Gastroesophageal sphincter (tissue), 4 donors: ENCODE measurements at places on chromosomes 5 and 9.

- H3K4me1 ChIP-seq, result no peaks in the 10 kb centered on the region
- no peak overlapping the region for H3K27ac ChIP-seq
- no peaks in the 10 kb centered on the region for H3K36me3 ChIP-seq
- ATAC-seq, result no peak
Measured at GRCh38 chr5:32298059-32298415, 14.7 kb downstream of the MTMR12 start.

- ATAC-seq, result no peak
- no peaks in the 10 kb centered on the region for H3K4me1 ChIP-seq
Measured at GRCh38 chr9:134390537-134390936, 64.3 kb downstream of the RXRA start.

- H3K4me1 ChIP-seq, result no peaks in the 10 kb centered on the region
- no peaks in the 10 kb centered on the region for H3K27me3 ChIP-seq
- ATAC-seq, result no peak
- no peak overlapping the region for H3K4me3 ChIP-seq
- no peak overlapping the region for H3K27ac ChIP-seq
- H3K36me3 ChIP-seq, result no peaks in the 10 kb centered on the region
Measured at GRCh38 chr5:50501491-50502228, 60.6 kb upstream of the EMB start.

- H3K27me3 ChIP-seq, result no peaks in the 10 kb centered on the region
- no peak for ATAC-seq
- peaks cover 70% of the 10 kb centered on the region for H3K36me3 ChIP-seq
- H3K27ac ChIP-seq, result peak overlapping the region; percentile 89
Measured at GRCh38 chr5:147412561-147412960, 97.3 kb downstream of the DPYSL3 start.

DNA sequence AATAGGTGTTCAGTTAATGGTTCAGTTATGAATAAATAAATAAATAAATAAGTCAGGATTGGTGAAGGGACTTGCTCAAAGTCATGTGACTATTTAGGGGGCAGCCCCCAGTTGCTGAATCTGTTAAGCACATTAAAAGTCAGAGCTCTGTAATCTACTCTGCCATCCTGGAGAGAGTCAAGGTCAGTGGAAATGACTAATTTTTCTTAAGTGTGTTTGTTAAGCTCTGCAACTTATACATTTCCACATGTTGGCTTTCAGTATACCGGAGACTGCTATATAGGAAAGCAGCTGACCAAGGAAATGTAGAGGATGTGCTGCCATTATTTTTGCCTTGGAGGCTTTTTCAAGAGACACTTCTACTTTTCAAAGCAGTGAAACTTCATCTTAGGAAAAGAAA lies 57.9 kb downstream of the KIAA1958 start:
- ATAC-seq, result no peak
- H3K36me3 ChIP-seq, result no peaks in the 10 kb centered on the region
- H3K4me1 ChIP-seq, result no peaks in the 10 kb centered on the region
- H3K27me3 ChIP-seq, result no peaks in the 10 kb centered on the region
- H3K27ac ChIP-seq, result no peak overlapping the region

GRCh38 chr5:142842994-142843905 lies 73.1 kb downstream of the ARHGAP26 start:
- no peaks in the 10 kb centered on the region for H3K27me3 ChIP-seq
- no peak overlapping the region for H3K4me3 ChIP-seq
- H3K27ac ChIP-seq, result no peak overlapping the region
- ATAC-seq, result peak; percentile 21
- no peaks in the 10 kb centered on the region for H3K36me3 ChIP-seq

- no peak for ATAC-seq
- H3K36me3 ChIP-seq, result no peaks in the 10 kb centered on the region
- no peaks in the 10 kb centered on the region for H3K4me1 ChIP-seq
Measured at GRCh38 chr5:33120671-33121070, 320.1 kb upstream of the TARS1 start.

GRCh38 chr5:14727428-14727865 lies 62.9 kb downstream of the OTULIN start:
- H3K27me3 ChIP-seq, result no peaks in the 10 kb centered on the region
- peak; percentile 75 for ATAC-seq
- no peak overlapping the region for H3K4me3 ChIP-seq
- peaks cover 44% of the 10 kb centered on the region for H3K36me3 ChIP-seq
- peaks cover 16% of the 10 kb centered on the region for H3K4me1 ChIP-seq
- H3K27ac ChIP-seq, result no peak overlapping the region

- ATAC-seq, result no peak
- no peak overlapping the region for H3K27ac ChIP-seq
- H3K4me3 ChIP-seq, result no peak overlapping the region
Measured at GRCh38 chr5:69084903-69085302, 8.9 kb upstream of the SLC30A5 start.

DNA sequence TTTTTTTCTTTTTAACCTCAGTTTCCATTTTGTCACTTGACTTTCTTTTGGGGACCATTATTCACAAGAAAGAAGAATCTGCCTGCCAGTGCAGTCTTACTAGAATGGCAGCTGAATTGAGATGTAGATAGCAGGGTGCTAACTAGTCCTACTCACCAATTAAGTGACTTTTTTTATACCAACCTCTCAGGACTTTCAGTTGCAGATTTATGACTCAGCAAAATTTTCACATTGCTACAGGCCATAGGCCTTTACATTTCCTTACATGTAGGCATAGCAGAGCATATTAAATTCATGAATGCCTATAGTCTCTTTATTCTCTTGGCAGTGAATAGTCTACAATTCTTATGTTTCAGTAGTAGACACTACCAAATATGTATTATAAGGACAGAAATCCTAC lies 54.0 kb upstream of the FKTN start:
- H3K36me3 ChIP-seq, result no peaks in the 10 kb centered on the region
- no peak for ATAC-seq
- no peaks in the 10 kb centered on the region for H3K27me3 ChIP-seq
- no peak overlapping the region for H3K27ac ChIP-seq
- H3K4me3 ChIP-seq, result no peak overlapping the region
- no peaks in the 10 kb centered on the region for H3K4me1 ChIP-seq

- no peak overlapping the region for H3K27ac ChIP-seq
- H3K36me3 ChIP-seq, result no peaks in the 10 kb centered on the region
- no peak for ATAC-seq
- no peak overlapping the region for H3K4me3 ChIP-seq
Measured at GRCh38 chr5:21007781-21008180, 1019.8 kb upstream of the CDH18 start.

DNA sequence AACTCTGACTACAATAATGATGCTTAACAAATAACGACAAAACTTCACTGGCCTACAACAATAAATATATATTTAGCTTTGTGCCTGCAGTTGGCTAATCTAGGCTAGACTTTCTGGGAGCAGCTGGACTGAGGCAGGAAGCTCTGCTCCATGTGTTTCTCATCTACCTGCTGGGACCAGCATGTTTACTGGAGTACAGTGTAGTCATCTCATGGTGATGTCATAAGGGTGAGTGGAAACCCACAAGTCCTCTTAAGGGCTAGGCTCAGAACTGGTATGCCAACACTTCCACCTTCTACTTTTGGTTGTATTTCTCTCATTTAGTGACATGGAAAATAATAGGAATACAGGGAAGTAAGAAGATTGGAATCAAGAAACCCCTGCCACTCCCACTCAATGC lies 85.7 kb upstream of the NIPBL start:
- ATAC-seq, result no peak
- no peaks in the 10 kb centered on the region for H3K27me3 ChIP-seq
- no peaks in the 10 kb centered on the region for H3K4me1 ChIP-seq
- H3K4me3 ChIP-seq, result no peak overlapping the region
- no peaks in the 10 kb centered on the region for H3K36me3 ChIP-seq

- H3K36me3 ChIP-seq, result no peaks in the 10 kb centered on the region
- no peak overlapping the region for H3K4me3 ChIP-seq
- no peak for ATAC-seq
- no peaks in the 10 kb centered on the region for H3K27me3 ChIP-seq
Measured at GRCh38 chr5:167064198-167064776, 1227.2 kb upstream of the WWC1 start.

GRCh38 chr5:133228316-133228715 lies 176.5 kb downstream of the HSPA4 start:
- no peak overlapping the region for H3K27ac ChIP-seq
- no peak overlapping the region for H3K4me3 ChIP-seq
- no peaks in the 10 kb centered on the region for H3K27me3 ChIP-seq
- H3K36me3 ChIP-seq, result no peaks in the 10 kb centered on the region
